Activated CD4-positive, alpha-beta T cell treated with anti-CD3 and anti-CD28 coated beads for 1 hour (primary cell): ENCODE measurements at places on chromosomes 1 and 21.
A peak's percentile ranks its signal among the peaks of the same experiment; 100 is the strongest.

DNA sequence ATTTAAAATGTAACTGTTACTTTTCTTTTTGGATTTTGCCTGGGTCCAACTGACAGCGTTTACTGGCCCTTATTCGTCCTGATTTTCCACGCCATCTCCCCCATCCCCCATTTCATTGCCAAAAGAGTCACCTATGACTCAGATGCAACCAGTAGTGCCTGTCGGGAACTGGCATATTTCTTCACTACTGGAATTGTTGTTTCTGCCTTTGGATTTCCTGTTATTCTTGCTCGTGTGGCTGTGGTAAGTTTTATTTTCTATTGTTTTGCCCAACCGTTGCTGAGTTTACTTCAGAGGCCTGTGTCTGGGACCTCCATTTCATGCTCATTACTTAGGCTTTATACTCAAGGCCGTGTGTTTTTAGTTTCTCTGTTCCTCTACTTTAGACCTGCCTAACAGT, 9.3 kb downstream of the LEPR start:
- DNase-seq, result no peak

GRCh38 chr21:41825216-41825615, 53.9 kb downstream of the PRDM15 start:
- DNase-seq, result no peak

GRCh38 chr1:152188673-152189591, 29.9 kb upstream of the RPTN start:
- DNase-seq, result peak; percentile 66

GRCh38 chr1:73770109-73770905, 427.7 kb downstream of the LRRIQ3 start:
- no peak for DNase-seq

GRCh38 chr1:44437107-44437716, 32.2 kb downstream of the RNF220 start:
- DNase-seq, result no peak

DNA sequence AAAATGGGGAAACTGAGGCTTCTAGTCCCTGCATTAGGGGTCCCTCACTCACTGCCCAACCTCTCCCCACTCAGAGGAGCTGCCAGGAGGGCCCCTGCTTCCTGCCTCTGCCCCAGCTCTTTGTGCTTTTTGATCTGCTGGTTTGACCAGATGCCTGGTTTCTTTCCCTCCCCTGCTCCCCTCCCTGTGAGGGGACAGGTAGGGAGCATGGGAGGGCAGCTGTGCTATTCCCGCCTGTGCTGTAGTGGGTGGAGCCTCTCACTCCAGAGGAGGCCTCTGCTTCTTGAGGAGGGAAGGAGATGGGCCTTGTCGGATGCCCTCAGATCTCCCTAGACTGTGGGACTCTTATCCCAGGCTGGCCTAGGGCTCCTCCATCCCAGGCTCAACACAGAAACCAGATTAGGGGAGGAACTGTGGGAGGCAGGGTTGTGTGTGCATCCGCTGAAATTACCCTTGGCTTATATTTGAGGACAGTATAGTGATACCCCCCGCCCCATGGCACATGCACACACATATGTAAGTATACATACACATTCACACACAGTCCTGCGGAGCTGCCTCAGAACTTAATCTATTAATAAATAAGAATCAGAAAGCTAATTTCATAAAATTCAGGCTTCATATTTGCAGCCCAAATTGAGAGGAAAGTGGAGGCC, 4.6 kb downstream of the BOLA1 start:
- no peak for DNase-seq

DNA sequence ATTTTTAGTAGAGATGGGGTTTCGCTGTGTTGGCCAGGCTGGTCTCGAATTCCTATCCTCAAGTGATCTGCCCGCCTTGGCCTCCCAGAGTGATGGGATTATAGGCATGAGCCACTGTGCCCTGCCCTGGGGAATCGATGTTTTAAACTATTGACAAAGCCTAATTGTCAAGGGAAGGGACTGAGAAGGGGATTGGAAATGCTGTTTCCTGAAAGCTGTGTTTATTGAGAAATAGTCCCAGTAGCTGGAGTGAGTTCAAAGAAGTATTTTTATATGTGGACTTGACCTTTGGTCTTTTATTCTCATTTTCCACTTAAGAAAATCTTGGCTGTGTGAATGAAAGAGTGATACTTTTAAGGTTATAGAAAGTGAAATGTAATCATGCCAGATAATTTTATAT, 47.5 kb downstream of the KIF1B start:
- DNase-seq, result no peak

DNA sequence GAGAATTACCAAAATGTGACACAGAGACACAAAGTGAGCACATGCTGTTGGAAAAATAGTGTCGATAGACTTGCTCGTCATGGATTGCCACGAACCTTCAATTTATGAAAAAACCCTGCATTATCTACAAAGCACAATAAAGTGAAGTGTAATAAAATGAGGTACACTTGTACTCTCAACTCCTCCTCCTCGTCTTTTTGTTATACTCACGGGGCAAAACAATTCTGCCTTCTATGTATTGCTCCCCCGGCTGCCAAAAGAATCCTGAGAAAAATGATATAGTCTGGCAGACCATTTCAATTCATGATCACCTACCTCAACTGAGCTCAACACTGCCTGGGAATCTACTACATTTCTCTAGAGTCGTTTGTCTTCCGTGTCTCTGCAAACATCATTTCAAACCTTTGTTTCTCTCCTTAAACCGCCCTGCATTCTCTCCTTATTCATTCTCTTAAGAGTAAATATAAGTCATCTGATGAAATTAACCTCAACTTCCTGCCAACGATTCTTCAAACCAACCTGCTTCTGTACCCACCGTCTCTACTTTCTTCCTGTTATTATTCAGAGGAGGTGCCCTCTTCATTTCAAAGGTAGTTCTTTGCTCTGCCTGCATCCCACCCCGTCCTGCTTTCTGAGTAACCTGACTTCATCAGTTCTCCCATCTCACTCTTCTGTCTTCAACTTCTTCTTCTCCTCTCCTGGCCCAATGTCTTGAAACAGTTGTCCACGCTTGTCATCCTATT, 12.9 kb upstream of the IL19 start:
- DNase-seq, result no peak

- no peak for DNase-seq
These were observed 69.0 kb upstream of the DIRAS3 start for GRCh38 chr1:68119445-68119844.

DNA sequence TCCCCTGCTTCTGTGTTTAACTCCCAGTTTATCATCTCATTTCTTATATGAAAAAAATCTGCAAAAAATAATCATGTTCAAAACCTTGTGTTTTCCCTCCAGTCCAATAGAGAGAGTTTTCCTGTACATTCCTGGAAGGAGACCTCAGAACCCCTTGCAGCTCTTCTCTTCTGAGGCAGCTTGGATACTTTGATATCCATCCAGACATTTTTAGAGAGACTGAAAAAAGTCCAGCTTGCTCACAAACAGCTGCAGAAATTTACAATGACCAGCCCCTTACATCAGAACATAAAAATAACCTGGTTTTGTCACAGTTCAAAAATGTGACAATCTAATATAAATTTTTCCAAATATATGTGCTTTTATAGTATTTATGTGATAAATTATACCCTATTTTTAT, 73.3 kb upstream of the C1orf115 start:
- no peak for DNase-seq

DNA sequence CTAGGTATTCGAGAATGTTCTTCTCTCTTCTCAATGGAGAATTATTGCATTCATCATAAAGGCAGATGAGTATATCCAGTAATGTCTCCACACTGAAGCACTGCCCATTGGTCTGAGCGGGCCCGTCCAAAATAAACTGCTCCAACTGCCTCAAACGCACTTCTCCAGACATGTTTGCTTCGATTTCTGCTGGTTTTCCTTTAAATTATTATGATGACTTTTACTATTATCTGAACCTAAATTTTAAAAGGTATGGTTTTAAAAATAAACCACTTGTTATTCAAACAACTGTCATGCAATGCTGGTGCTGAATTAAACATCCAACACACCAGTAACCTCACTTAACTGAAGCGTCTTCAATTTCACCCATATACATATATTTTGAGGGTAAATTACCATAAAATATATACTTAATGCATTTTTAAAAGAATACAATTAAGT, 1.3 kb downstream of the CDC42BPA start:
- DNase-seq, result no peak

- DNase-seq, result no peak
These were observed 39.9 kb upstream of the SRSF10 start for GRCh38 chr1:24020025-24020424.

DNA sequence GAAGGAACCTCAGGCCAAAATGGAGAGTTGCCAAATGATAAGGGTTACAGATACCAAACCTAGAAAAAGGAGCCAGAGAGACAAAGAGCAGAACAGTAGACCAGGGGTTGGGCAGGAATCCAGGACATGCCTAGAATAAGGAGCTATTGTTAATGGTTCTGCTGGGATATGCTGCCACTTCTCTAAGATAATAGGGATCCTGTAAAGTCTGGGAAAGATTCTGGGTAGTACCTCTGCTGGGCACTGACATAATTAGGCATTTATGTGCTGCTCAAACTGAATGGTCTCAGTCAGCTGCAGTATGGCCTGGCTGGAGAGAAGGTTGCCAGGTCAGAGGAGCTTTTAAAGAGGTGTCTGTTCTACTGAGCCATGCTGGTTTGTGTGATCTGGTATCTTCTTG, 19.9 kb upstream of the NRIP1 start:
- DNase-seq, result no peak

- no peak for DNase-seq
These were observed 160.4 kb upstream of the AJAP1 start for GRCh38 chr1:4494027-4494426.

- no peak for DNase-seq
These were observed 82.8 kb downstream of the LRRC53 start for GRCh38 chr1:74429580-74429979.

GRCh38 chr1:159853417-159854115, 8.9 kb downstream of the VSIG8 start:
- DNase-seq, result no peak

GRCh38 chr1:116371752-116372151, 1.3 kb upstream of the ATP1A1 start:
- DNase-seq, result no peak

DNA sequence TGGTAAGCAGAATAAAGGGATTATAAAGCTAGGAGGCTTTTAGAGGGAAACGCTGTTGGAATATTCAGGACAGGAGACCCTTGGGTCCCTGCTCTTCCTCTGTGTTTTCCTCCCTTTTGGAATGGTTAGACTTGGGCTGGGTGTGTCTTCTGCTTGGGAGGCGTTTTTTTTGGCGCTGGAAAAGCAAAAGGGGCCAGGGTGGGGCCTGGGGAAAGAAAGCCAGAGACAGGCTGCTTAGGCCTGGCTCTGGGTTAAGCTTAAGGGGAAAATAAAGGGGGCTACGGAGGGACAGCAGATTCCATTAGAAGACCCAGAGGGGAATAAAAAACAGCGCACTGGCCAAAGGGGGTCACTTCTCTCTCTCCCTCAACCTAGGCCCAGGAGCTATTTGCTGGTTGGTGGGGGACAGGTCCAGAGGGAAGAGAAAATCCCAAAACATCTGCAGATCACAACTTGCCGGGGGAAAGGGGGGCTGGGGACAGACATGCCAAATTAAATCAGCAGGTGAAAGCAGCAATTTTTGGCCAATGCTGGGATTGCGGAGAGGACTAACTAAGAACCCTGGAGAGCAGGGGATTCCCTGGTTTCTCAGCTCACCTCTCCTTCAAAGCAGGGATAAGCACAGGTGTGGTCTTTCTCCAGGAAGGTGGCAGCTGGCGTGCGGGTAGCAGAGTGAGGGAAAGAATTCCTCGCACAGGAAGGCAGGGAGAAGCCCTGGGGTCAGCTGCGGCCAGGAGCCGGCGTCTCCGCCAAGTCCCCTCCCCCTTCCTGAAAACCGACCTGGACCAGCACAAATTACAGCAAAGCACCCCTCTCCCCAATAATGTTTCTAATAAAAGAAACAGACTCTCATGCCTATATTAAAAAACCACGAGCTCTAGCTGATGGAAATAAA, 82.2 kb upstream of the AK4 start:
- DNase-seq, result no peak

- DNase-seq, result no peak
These were observed 68.0 kb downstream of the TEX35 start for GRCh38 chr1:178580876-178581275.

DNA sequence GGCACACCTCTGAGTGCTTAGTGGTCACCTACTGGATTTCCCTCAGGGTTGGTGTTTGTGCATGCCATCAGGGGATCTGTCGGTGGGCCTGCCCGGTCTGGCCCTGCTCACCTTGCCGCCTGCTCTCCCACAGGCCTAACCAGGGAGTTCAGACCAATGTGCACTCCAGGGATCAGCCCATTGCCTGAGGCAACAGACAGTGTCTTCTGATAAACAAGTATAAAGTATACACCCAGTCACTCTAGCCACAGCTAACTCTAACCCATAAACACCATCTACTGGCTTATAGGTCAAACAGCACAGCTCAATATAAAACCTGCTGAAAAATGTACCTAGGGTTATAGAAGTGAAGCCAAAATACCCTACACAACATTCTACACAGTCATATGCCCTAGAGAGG, 1300.0 kb downstream of the PLA2G4A start:
- no peak for DNase-seq

GRCh38 chr1:1182491-1183220, 9.0 kb downstream of the TTLL10 start:
- DNase-seq, result no peak

- no peak for DNase-seq
These were observed 555.4 kb upstream of the NEGR1 start for GRCh38 chr1:72837781-72838180.

DNA sequence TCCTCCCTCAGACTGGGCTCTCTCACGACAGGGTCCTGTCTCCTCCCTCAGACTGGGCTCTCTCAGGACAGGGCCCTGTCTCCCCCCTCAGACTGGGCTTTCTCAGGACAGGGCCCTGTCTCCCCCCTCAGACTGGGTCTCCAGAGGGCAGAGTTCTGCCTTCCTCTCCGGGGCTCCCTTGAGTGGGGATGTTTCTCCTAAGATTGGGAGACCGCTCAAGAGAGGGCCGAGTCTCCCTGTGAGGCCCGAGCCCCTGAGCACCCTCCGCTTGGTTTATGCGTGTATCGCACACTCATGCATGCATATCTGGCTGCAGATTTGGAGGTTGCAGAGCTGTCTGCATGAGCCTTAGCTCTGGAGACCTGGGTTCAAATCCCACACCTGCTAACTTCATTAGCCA, 39.3 kb upstream of the CSF3R start:
- DNase-seq, result no peak

DNA sequence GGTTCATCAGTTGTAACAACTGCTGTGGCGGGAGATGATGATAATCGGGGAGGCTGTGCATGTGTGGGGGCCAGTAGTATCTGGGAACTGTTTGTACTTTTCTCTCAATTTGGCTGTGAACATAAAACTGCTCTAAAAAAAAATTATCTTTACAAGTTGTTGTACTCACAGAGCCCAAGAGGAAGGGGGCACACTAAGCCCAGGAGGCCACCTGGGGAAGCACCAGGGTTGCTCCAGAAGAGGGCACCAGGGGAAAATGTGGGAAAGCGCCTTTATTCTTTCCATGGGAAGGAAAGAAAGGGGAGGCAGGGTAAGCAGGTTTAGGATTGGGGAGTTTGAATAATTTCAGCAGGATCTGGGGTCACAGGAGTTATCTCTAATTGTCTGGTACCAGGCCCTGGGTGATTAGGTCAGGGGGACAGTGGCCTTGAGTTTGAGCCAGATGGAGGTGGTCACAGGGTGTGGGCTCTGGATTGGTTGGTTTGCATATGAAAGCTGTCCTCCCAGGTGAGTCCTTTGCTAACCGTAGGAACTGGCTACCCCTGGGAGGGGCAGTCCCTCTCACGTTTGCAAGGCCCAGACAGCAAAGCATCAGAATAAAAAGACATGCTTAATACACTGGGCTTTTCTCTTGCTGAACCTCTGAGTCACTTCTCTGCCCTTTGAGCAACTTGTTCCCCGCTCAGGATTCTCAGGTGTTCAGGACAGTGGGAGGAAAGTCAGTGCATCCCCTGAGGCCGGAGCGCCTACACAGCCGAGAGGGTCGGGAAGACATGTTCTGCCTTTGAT, 11.2 kb downstream of the MYOC start:
- DNase-seq, result no peak
